ENCODE measurements at places on chromosomes 2 and 18.

DNA sequence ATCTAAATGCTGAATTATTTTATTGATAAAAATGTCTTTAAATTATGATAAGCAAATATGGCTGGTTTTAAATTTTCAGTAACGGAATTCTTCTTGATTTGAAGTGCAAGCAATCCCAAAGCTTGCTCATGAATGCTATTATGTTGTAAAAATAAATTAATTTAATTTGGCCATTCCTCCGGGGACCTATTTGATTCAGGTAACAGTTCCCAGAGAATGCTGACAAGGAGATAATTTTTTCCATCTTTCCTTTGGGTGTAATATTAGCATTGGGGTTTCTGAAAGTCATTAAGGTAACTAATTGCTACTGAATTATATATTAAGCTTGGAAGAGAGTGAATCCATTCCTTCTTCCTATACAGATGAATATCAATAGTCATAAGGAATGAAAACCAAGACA is 12.5 kb upstream of the RMDN2 start:
- no peak for DNase-seq

DNA sequence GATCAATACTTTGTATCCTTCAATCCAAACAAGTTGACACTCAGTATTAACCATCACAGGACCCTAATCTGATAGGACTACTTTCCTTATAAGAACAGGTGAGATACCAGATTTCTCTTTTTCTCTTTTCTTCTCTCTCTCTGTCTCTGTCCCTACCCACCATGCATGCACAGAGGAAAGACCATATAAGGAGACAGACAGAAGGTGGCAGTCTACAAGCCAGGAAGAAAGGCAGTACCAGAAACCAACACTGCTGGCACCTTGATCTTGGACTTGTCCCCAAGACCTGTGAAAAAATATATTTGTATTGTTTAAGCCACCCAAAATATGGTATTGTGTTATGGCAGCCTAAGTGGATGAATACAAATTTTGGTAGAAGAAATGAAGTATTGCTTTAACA is 156.2 kb upstream of the KCNH7 start:
- DNase-seq, result no peak

- DNase-seq, result no peak
These were observed 504 bp downstream of the ASAP2 start for GRCh38 chr2:9206991-9207640.

- no peak for DNase-seq
These were observed 60.9 kb downstream of the AAK1 start for GRCh38 chr2:69582582-69583176.

DNA sequence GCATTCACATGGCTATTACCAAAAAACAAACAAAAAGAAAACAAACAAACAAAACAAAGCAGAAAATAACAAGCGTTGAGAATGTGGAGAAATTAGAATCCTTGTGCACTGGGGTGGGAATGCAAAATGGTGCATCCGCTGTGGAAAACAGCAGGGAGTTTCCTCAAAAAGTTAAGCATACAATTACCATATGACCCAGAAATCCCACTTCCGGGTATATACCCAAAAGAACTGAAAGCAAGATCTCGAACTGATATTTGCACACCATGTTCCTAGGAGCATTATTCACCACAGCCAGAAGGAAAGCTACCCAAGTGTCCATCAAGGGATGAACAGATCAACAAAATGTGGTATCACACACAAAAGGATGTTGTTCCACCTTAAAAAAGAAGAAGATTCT is 17.9 kb upstream of the TEX51 start:
- no peak for DNase-seq

DNA sequence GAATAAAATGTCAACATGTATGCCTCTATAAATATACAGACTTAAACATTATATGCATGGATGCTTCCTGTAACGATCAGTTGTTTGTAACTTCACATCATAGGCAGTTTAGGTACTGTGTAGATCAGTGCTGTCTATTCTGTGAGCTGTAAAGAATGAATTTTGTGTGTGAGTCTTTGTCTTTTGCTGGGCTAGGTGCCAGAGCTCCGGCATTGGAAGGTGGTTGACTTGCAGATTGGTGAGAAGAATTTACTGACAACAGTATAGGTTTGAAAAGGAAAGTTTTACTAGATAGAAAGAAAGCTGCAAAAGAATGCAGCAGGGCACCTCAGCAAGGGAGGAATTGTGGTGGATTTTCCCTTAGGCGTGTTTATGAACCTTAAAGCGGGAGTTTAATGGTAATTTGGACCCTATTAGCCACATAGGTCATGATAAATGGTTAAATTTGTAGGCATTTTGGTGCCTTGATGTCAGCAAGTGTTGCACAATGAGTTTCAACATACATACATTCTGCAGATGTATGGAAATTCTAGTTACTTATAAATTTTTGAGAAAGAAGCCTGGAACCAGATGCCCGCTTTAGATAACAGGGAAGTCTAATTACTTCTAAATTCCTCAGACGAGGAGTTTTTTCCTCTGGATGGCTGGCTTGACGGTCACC is 6.7 kb upstream of the QPCT start:
- no peak for DNase-seq

DNA sequence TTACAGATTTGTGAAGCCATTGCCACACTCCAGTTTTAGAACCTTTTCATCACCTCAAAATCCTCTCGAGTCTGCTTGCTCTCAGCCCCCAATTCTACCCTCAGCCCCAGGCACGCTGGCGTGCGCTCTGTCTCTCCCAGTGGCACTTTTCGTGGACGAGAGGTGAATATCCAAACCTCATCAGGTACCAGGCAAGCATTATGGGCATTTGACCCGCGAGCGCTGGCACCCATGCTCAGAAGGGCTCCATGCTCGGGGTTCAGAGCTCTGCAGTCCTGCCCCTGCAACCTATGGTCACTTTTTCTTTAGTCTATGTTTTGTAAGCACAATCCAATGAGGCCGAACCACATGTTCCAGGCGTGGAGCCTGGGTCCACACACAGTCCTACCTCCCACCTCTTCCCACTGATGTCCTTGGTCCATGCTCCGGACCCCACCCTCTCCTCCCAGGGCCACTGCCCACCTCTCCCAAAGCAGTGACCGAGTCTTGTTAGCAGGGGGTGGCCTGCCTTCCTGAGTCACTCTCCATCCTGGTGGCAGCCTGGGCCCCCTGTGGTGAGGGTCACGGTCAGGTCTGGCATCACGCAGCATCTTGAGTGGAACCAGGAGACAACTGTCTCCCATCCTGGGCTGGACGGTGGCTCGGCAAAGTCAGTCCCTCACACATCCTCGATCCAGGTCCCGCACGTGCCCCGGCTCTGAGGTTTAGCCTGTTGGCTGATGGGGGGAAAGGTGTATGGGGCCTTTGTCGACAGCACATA is 256.9 kb downstream of the NDUFA10 start:
- no peak for DNase-seq

DNA sequence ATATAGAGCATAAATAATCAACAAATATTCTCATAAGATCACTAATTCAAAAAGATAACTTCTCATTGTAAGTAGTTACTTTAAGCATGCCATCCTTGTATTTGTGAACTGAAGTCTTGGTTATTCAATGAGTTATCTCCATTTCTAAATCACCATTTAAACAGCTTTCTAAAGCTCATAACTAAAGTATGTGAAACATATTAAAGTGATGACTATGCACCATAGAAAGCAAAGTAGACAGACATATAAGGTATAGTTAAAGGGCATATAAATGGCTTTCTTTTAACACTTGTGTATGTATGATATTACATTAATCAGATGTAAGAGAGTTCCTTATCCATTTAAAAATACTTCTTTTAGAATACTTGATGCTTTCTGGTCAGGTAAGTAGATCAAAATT is 83.5 kb downstream of the IKZF2 start:
- DNase-seq, result no peak

GRCh38 chr2:15355386-15355785 is 205.7 kb downstream of the NBAS start:
- no peak for DNase-seq

- DNase-seq, result no peak
These were observed 51.8 kb upstream of the STAT1 start for GRCh38 chr2:191065785-191066184.

GRCh38 chr2:152304836-152305235 is 30.1 kb upstream of the FMNL2 start:
- no peak for DNase-seq

DNA sequence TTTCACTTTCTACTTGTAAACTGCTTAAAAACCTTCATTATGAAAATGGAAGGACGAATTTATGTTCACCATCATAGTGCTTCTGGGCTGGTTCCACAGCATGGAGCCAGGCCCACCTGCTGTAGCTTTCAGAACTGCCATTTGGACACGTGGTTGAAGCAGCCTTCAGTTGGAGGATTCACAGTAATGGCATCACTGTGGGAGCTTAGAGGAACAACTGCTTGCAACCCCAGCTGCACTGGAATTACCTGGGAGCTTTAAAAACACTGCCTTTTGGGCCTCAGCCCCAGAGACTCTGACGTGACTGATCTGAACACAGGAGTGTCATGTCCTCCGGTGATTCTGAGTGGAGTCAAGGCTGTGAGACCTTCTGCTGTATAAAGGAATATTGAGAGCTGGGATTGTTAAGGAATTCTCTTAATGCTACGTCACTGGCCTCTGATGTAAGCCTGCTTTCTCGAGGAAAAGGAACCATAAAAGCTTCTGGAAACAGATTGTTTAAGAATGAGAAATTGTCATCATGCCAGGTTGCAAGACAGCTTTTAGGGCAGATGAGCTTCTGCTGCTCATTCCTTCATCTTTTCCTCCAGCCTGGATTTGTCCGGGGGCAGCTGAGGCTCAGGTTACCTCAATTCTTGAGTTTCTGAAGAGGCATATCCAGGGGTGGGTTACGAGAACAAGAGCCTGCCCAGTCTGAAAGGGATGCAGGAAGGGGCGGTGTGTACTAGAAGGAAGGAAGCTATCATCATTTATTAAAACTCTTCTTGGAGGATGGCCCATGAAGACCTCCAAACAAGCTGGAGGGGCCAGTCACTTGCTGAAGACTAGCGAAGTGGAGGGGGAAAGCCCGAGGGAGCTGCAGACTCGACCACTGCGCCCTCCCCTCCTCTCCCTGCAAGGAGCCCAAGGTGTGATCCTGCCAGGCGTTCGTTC is 1.3 kb upstream of the IL1R1 start:
- no peak for DNase-seq

GRCh38 chr2:203849010-203849409 is 18.6 kb upstream of the CTLA4 start:
- DNase-seq, result no peak

GRCh38 chr2:171566057-171566456 is 43.8 kb downstream of the CYBRD1 start:
- no peak for DNase-seq

DNA sequence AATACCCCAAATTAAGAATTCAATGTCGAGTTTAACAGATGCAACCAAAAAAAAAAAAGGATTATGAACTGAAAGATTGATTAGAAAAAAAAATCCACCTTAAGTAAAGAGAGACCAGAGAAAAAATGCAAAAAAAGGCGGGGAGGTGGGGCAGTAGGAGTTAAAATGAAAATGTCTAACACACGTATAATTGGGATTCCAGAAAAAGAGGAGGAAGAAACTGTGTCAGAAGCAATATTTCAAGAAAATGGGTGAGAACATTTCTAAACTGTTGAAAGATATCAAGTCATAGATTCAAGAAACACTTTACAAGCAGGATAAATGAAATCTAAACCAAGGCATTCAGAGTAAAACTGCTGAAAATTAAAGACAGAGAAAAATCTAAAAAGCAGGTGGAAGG is 226.9 kb downstream of the KLHL29 start:
- DNase-seq, result no peak

GRCh38 chr18:32868406-32868805 is 95.6 kb upstream of the KLHL14 start:
- no peak for DNase-seq

DNA sequence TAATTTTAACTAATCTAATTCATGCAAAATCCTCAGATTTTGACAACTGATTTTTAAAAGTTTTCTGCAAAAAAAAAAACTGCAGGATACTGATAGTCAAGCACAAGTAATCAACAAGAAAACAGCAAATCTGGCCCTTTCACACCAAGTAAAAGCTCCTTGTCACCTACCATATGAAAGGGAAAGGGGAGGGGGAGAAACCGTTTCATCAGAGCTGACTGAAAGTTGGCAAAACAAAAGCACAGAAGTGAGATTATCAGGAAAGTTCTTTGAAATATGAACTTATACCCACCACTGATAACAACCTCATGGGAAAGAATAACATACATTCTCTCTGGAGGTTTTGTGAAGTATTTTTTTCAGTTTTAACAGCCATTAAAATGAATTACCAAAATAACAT is 38.7 kb downstream of the ZNF521 start:
- no peak for DNase-seq
